ENCODE measurements at places on chromosomes 11 and 22.

- no peak for DNase-seq
Observed at GRCh38 chr11:87338046-87338639, 300.4 kb downstream of the TMEM135 start.

DNA sequence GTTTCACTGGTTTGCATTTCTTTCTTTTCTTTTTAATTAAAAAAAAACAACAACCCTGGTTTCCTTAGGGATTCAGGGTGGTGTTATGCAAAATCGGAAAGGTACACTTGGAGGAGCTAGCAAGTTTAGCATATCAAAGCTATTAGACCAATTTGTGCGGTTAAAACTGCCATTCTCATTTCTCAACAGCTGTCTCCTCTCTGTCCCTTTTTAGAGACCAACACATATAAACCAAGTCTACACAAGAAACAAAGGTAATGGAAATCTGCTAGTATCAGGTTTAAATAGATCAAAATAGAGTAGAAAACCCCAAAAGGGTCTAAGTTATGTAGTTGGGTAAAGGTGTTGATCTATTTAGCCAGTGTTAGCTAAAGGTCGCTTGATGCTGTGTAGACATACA lies 1.7 kb upstream of the SESN3 start:
- no peak for DNase-seq

GRCh38 chr11:27553186-27553585 lies 46.6 kb upstream of the LIN7C start:
- DNase-seq: no peak

- no peak for DNase-seq
Observed at GRCh38 chr11:33633251-33634003, 67.2 kb downstream of the C11orf91 start.

- no peak for DNase-seq
Observed at GRCh38 chr11:35387111-35387982, 32.0 kb downstream of the SLC1A2 start.

DNA sequence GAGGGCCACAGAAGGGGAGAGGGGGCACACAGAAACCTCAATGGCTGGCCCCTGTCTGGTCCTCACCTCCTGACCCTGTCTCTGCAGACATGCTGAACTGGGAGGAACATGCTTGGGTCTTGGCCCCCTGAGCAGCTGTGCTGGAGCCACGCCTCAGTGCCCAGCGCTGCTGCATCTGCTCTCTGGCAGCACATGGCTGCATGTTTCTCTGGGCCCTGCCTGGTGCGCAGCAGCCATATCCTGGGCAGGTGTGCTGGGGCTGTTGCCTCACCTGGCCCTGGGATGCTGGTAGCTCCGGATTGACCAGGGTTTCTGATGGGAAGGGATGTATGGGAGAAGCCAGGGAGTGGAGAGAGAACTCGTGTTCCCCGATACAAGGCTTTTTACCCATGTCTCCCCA lies 248.0 kb downstream of the ST3GAL4 start:
- no peak for DNase-seq

DNA sequence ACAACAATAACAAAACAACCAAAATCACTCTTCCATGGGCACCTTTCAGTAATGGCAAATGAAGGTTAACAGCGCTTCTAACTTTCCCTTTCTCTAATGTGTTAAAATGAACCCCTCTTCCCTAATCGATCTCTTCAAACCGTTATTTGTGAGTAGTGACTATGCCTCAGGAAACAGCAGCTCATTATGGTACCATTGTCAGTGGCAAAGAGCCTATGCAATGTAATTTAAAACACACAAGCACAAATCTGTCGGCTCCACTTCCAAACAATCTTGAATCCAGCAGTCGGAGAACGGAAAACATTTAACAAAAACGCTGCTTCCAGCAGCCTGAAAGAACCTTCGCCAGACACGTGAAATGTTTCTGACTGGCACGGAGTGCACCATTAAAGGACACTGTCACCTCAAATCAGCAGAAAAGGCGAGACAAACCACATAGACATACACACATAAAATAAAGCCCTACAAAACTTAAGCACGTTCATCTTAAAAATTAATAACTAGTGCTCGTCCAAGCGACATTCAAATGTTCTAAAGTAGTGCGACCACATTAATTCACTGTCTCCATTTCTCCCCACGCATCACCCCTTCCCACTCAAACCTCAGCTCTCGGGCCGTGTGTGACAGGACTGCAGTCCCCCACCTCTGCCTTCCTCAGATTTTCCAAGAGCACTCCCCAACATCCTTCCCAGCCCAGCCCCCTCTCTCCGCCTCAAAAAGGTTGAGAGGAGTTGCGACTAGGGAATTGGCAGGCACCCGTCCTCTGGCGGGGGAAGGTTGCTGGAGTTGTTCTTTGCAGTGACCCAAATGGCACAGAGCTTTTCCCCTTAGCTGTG lies 748 bp downstream of the RAB30 start:
- DNase-seq: peak; percentile 79

GRCh38 chr22:27986459-27986858 lies 67.4 kb upstream of the PITPNB start:
- no peak for DNase-seq

GRCh38 chr11:132158091-132158490 lies 787.7 kb downstream of the NTM start:
- no peak for DNase-seq

DNA sequence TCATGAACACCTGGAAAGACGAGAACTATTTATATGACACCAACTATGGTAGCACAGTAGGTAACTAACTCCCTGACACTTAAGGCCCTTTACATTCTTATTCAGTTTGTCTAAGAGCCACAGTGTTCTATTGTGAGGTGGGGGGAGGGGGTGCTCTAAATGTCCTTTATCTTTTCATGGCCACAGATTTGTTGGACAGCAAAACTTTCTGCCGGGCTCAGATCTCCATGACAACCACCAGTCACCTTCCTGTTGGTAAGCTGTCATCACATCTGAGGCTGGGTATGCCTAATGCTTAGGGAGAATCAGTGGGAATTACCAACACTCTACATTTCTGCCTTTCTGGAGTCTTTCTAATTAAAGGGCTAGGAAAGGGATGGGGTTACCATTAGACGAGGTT lies 30.7 kb downstream of the EHF start:
- DNase-seq: no peak

GRCh38 chr11:22458161-22458560 lies 120.0 kb downstream of the SLC17A6 start:
- DNase-seq: no peak

DNA sequence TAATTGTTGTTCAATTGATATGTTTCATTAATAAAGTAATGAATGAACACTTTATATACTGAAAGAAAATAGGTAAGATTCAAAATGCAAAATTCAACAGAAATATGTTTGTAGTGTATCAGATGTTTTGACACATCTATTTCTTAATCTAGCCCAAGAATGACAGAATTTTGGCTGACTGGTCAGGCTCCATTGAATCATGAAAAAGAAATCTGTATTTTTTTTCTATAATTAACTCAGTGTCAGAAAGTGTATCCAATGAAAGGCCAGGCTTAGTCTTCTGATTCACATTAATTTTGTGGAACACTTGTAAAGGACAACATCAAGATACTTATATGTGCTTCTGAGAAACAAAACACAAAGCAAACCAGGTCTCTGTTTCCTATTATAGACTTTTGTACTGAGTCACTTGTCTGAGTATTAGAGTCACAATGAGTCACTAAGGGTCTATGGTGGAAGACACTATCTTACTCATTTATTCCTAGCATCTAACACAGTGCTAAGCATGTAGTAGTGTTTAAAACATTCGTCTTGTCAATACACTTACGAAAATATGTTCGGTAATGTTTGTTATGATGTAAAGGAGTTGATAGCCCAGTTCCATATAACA lies 297.7 kb upstream of the CCDC90B start:
- DNase-seq: no peak

Data from C1 segment of cervical spinal cord (tissue), 14 donors.